Stimulated activated CD8-positive, alpha-beta memory T cell treated with anti-CD3 and anti-CD28 coated beads, Interleukin-4, amount 100 ng/mL, for 1 hour (primary cell): ENCODE measurements at places on chromosomes 2 and 18.

GRCh38 chr2:215692387-215693079 is 256.7 kb upstream of the FN1 start:
- no peak for DNase-seq

- no peak for DNase-seq
Measured at GRCh38 chr2:203734276-203734983, 28.0 kb downstream of the CD28 start.

DNA sequence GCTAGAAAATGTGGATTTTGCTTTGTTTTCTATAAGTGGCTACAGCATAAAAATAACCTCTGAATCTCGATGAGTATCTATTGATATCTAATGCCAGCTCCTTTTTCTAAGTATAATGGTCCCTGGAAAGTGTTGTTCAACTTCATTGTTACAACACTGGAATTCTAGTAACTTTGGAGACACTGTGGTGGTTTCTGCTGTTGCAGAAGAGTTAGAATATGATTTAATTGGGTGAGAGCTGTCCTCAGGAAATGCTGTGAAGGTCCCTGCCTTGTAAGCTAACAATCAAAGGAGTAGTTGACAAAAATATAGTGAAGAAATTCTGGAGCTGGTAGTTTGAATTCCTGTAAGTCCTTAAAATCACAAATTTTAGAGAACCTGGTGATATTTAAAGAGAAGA is 62.1 kb downstream of the C18orf63 start:
- DNase-seq: no peak

DNA sequence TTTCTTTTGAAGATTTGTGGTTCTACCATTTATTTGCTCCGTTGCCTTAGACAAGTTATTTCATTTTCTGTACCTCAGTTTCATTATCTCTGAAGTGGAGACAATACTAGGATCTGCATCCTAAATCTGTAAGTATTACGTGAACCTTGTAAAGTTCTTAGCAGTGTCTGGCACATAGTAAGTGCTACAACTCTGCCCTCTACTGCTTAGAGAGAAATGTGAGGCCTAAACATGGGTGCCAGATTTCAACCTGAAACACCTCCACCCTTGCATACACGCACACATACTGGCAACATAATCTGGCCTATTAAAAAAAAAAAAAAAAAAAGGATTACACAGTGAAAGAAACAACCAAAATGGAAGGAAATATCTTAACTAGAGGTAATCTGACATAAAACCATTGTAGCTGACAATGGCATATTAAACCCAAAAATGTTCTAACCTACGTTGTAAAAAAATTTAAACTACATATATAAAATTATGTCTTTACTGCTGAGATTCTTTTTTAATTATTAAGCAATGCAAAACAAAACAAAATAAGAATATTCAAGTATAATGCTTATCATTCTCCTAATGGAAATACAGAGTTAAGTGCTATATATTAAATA is 132.6 kb downstream of the MAP2 start:
- DNase-seq: no peak

DNA sequence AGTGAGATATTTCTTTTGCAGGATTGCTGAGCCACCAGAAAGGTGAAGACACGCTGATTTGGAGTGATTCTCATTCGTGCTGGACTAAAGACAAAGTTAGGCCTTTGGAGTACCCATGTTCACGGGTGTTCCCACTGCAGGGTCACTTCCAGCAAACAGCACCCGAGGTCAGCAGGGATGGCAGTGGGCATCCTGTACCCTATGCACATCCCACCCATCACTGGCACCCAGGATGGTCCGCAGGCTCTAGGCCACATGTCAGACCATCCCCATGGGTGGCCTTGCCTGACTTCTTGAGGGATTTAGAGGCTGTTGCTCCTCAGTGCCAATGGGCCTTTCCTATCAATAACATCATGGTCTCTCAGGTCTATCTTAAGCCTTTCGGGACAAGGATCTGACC is 39.3 kb upstream of the TMEM17 start:
- no peak for DNase-seq

DNA sequence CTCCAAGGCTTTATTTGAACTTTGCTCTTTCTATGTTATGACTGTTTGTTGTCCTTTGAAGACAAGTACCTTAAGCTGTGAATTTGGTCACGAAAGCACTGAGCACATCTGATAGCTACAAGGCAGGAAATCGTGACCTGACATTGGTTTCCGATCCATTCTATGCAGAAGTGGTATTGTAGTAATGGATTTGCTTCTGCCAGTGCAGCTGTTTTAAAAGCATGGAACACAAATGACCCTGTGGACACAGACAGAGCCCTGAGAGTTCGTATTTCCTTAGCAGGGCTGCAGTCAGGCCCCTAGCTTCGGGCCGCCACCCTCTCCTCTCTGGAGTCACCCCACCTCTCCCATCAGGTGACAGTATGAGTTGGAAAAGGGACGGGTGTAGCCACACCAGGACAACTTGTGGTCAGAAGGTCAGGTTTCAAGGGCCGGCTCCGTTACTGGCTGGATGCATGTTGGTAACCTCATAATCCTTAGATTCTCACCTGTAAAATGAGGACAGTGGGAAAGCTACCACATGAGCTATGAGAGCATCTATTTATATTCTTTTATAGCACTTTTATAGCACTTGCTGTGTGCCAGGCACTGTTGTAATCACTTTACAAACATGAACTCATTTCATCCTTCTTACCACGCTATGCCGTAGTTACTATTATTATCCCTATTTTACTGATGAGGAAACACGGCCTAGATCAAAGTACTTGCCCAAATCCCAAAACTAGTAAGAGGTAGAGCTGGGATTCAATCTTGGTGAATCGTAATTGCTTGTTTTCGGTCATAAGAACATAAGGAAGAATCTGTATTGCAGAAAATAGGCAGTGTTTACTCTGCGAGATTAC is 70.2 kb downstream of the SPATS2L start:
- DNase-seq: no peak

DNA sequence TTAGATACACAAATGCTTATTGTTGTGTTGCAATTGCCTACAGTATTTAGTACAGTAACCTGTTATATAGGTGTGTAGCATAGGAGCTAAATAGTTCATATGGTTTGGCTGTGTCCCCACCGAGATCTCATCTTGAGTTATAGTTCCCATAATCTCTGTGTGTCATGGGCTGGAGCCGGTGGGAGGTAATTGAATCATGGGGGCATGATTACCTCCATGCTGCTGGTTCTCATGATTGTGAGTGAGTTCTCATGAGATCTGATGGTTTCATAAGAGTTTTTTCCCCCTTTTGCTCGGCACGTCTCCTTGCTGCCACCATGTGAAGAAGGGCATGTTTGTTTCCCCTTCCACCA is 190.5 kb upstream of the SESTD1 start:
- no peak for DNase-seq

GRCh38 chr2:111945444-111946293 is 47.3 kb downstream of the MERTK start:
- DNase-seq: no peak
